Lung (tissue), 17 donors: ENCODE measurements at places on chromosomes 11 and 22. TPM values are rescaled to one million over a fixed set of nuclear protein-coding genes. Genes with fewer than 3 reads are reported as not detected.

- H3K27ac ChIP-seq = no peak overlapping the region
- DNase-seq = no peak
- peaks cover 25% of the 10 kb centered on the region for H3K4me1 ChIP-seq
- H3K4me3 ChIP-seq = no peak overlapping the region
Measured at GRCh38 chr11:91846649-91847048, 378.0 kb upstream of the FAT3 start.

DNA sequence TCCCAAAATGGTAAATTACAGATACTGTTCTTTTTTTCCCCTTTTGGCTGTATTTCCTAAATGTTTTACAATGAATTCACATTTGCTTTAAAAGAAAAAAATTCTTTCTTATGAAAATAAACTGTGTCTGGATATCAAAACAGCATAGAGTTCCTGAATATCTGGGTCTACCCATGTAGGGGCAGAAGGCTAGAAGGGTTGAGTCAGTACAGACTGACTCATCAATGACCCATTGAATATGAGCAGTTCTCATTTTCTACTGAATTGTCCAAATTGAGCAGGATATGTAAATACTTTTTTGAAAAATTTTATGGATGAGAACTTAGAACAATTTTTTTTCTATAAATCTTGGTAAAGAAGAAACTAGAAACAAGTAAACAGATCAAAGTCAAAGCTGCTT is 16.3 kb upstream of the C11orf87 start:
- H3K4me3 ChIP-seq = no peak overlapping the region
- no peaks in the 10 kb centered on the region for H3K27me3 ChIP-seq
- H3K27ac ChIP-seq = no peak overlapping the region
- no peak for DNase-seq
- no peaks in the 10 kb centered on the region for H3K36me3 ChIP-seq

GRCh38 chr11:7672960-7673723 is at the start of gene CYB5R2:
TSS of gene CYB5R2 (minus strand) at chr11:7673500. CDS start at chr11:7672825, 675 bp downstream.
- H3K4me1 ChIP-seq = no peaks in the 10 kb centered on the region
- peaks cover 4% of the 10 kb centered on the region for H3K27me3 ChIP-seq
- DNase-seq = peak; percentile 82
- peak within 1 kb of the TSS; percentile 34 for H3K27ac ChIP-seq
- H3K4me3 ChIP-seq = peak within 1 kb of the TSS; percentile 39

POLR2F gene
- 62.3 TPM for total RNA-seq

DNA sequence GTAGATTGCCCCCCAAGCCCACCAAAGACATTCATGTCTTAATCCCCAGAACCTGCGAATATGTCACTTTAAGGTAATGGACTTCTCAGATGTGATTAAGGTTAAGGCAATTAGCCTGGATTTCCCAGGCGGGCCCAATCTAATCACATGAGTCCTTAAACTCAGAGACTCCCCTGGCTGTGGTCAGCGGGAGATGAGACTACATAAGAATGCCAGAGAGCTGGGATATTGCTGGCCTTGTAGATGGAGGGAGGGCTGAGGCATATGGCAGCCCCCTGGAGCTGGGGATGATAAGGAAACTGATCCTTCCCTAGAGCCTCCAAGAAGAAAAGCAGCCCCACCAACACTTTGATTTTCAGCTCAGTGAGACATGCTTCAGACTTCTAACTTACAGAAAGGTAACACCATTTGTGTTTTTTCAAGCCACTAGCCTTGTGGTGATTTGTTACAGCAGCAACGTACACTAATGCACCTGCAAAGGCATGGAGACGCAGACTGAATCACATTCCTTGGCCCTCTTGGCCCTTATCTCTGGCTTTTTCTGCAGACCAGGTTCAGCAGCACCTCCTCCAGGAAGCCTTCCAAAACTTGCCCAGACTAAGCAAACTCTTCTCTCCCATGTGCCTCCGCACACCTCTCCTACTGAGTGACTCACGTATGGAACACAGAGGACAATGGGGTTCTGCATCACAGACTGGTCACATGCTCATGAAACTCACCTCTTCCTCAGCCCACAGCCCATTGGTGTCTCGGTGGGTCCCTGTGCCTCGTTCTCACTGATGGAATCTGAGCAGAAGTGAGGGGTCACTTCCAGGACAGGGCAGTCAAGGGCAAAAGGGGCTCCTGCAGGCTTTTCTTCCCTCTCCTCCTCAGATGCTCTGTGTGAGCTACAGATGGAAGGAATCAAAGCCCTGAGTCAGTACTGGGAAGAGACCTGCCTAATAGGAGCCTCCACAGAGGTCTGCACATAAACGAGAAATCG is 86.3 kb upstream of the HMGXB4 start:
- DNase-seq = no peak
- H3K27ac ChIP-seq = no peak overlapping the region
- H3K27me3 ChIP-seq = no peaks in the 10 kb centered on the region
- H3K36me3 ChIP-seq = no peaks in the 10 kb centered on the region
- no peak overlapping the region for H3K4me3 ChIP-seq

GRCh38 chr22:43996170-43996980 is 27.7 kb upstream of the PARVB start:
- H3K4me3 ChIP-seq = no peak overlapping the region
- H3K4me1 ChIP-seq = peaks cover 4% of the 10 kb centered on the region
- peak; percentile 10 for DNase-seq
- H3K27ac ChIP-seq = no peak overlapping the region
- no peaks in the 10 kb centered on the region for H3K36me3 ChIP-seq

DNA sequence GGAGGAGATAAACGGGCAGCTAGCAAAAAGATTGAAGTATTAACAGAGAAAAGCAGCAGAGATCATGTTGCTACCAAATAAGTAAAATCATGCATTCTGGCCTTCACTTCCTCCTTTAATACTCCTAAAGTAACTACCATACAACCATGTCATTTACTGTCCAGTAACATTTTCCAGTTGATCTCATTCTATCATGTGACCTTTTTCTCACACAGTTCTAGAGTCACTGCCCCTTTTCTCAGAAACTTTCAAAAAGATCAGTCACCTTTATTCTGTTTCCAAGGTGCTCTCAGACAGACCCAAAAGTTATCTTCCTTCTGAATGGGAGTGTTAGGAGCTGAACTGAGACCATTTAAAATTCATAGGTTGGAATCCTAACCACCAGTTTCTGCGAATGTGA is 984.4 kb downstream of the FAM181B start:
- no peak overlapping the region for H3K4me3 ChIP-seq
- H3K27me3 ChIP-seq = no peaks in the 10 kb centered on the region
- H3K4me1 ChIP-seq = no peaks in the 10 kb centered on the region
- H3K36me3 ChIP-seq = no peaks in the 10 kb centered on the region

GPHA2 gene
- total RNA-seq = not detected

GRCh38 chr11:86717817-86718501 is 45.5 kb upstream of the ME3 start:
- no peaks in the 10 kb centered on the region for H3K27me3 ChIP-seq
- DNase-seq = no peak
- no peak overlapping the region for H3K4me3 ChIP-seq
- no peak overlapping the region for H3K27ac ChIP-seq
- H3K36me3 ChIP-seq = no peaks in the 10 kb centered on the region

DNA sequence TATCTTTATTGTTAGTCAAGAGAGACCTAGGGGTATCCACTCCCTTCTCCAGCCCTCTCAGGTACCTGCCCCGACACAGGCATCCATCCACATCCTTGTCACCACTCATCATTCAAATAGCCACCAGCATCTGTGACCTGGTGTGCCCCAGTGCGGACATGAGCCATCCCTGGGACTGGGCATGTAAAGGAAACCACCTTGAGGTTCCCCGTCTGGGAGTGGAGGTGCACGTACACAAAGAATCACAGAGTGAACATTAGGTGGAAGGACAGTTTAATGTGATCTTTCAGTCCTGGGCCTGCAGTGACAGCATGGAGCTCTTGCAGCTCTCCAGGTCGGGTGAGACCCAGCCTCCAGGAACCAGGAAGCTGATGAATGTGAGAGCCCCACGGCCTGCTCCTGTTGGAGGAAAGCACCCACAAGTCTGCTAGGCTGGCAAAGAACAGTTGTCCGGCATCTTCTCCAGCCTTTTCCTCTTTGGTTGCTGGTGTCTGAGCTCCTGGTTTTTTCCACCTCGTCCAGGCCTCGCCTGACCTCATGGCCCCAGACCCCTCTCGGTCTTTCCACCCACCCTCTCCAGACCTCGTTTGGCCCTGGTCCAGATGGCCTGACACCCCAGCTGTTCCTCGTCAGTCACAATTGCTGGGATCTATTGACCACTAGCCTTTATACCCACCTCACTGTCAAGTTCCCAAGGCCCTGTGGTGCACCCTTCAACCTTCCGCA is 16.5 kb downstream of the PSMD13 start:
- no peak overlapping the region for H3K4me3 ChIP-seq
- no peaks in the 10 kb centered on the region for H3K4me1 ChIP-seq
- no peak overlapping the region for H3K27ac ChIP-seq
- peaks cover 19% of the 10 kb centered on the region for H3K36me3 ChIP-seq
- DNase-seq = no peak
- no peaks in the 10 kb centered on the region for H3K27me3 ChIP-seq

GRCh38 chr11:126478466-126478865 is 123.0 kb downstream of the ST3GAL4 start:
- no peak overlapping the region for H3K4me3 ChIP-seq
- H3K27ac ChIP-seq = no peak overlapping the region
- peaks cover 8% of the 10 kb centered on the region for H3K4me1 ChIP-seq
- no peaks in the 10 kb centered on the region for H3K36me3 ChIP-seq
- DNase-seq = no peak

DNA sequence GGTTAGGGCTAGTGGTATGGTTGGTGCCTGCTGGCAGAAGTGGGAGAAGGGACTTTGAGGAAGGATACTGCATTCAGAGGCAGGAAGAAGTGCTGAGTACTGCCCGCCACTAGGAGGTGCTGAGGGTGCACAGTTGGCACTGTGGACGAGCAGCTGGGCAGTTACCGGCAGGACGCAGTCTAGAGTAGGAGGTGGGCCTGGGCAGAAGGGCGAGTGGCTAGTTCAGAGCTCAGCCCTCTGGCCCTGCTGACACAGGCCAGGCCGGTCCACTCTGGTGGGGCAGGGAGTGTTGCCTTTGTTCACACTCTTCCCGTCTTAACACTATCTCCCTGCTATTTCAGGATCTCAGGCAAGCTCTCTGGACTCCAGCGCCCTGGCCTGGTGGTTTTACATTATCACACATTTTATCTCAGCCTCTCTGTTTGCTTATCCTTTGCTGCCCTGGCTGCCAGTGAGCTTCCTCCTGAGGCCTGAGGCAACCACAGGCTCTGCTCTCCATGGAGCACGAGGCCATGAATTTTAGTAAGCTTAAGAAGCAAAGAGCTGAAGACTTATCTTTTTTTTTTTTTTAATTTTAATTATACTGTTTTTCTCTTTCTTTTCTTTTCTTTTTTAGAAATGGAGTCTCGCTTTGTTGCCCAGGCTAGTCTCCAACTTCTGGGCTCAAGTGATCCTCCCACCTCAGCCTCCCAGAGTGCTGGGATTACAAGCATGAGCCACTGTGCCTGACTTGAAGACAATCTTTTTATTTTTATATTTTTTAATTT is 26.9 kb downstream of the SNAP29 start:
- peak; percentile 71 for DNase-seq
- peaks cover 8% of the 10 kb centered on the region for H3K36me3 ChIP-seq
- H3K4me1 ChIP-seq = no peaks in the 10 kb centered on the region
- H3K4me3 ChIP-seq = no peak overlapping the region

GRCh38 chr11:65499713-65500386 is 1.0 kb downstream of the MALAT1 start:
- DNase-seq = no peak
- H3K4me3 ChIP-seq = peak overlapping the region; percentile 88
- peaks cover 9% of the 10 kb centered on the region for H3K4me1 ChIP-seq
- peaks cover 21% of the 10 kb centered on the region for H3K36me3 ChIP-seq
- peak overlapping the region; percentile 100 for H3K27ac ChIP-seq
- no peaks in the 10 kb centered on the region for H3K27me3 ChIP-seq

- H3K27me3 ChIP-seq = no peaks in the 10 kb centered on the region
- no peaks in the 10 kb centered on the region for H3K4me1 ChIP-seq
- H3K4me3 ChIP-seq = no peak overlapping the region
- H3K36me3 ChIP-seq = peaks cover 48% of the 10 kb centered on the region
- no peak overlapping the region for H3K27ac ChIP-seq
- DNase-seq = no peak
Measured at GRCh38 chr22:41885516-41885915, 29.4 kb downstream of the SHISA8 start.

UBE2L6 gene
- total RNA-seq = 97.1 TPM
